ENCODE measurements at places on chromosomes 4 and X.
A peak's percentile ranks its signal among the peaks of the same experiment; 100 is the strongest.

DNA sequence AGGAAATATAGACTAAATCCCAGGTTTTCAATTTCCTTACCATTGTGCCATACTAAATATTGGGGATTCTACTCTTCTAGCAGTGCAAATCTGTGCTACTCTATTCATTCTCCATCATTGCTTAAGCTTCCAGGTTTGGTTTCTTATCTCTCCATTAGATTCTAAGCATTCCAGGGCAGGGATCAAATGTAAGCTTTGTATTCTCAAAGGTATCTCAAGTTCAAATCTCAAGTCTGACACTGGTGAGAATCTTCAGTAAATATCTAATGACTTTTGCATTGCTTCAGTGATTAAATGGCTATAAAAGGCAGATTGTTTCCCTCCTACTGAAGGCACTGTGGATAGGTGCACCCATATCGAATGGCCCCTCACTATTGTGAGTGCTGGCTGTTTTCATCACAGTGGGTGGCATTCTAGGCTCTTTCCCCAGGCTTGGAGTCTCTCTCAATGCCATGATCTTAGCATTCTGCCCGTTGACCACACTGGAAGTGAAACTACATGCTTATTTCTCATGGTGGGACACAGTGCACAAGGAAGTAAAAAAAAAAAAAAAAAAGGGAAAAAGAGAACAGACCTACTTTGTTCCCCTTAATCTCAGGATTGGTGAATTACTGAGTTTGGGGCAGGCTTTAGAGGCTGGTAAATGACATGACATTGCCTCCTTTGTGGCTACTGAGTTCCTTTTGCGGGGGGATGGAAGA lies 28.7 kb downstream of the FAM9C start:
- DNase-seq, result no peak

- no peak for DNase-seq
These were observed 239.6 kb downstream of the GBA3 start for GRCh38 chr4:22932326-22932725.

- DNase-seq, result no peak
These were observed 46.5 kb upstream of the RELL1 start for GRCh38 chr4:37732526-37733186.

GRCh38 chr4:98203332-98204235 lies 57.6 kb upstream of the RAP1GDS1 start:
- DNase-seq, result no peak

DNA sequence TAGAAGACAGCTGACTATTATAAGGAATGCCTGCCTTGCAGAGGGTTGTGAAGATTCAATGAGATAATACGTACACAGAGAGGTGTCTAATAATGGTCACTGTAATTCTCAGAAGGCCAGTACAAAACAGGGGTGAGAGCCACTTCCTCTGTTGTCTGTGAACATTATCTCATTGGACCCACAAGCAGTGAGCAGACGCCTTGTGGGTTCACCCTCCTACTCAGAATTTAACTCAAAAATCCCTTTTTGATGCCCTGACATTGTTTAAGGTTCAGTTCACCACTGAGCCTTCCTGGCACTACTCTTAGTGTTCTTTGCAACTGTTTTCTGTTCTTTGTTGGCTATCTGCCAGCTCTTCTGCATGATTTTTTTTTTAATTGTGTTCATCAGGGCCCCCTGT lies 467.4 kb downstream of the BCOR start:
- no peak for DNase-seq

- DNase-seq, result no peak
These were observed 2.8 kb upstream of the SEL1L3 start for GRCh38 chr4:25865586-25865985.

DNA sequence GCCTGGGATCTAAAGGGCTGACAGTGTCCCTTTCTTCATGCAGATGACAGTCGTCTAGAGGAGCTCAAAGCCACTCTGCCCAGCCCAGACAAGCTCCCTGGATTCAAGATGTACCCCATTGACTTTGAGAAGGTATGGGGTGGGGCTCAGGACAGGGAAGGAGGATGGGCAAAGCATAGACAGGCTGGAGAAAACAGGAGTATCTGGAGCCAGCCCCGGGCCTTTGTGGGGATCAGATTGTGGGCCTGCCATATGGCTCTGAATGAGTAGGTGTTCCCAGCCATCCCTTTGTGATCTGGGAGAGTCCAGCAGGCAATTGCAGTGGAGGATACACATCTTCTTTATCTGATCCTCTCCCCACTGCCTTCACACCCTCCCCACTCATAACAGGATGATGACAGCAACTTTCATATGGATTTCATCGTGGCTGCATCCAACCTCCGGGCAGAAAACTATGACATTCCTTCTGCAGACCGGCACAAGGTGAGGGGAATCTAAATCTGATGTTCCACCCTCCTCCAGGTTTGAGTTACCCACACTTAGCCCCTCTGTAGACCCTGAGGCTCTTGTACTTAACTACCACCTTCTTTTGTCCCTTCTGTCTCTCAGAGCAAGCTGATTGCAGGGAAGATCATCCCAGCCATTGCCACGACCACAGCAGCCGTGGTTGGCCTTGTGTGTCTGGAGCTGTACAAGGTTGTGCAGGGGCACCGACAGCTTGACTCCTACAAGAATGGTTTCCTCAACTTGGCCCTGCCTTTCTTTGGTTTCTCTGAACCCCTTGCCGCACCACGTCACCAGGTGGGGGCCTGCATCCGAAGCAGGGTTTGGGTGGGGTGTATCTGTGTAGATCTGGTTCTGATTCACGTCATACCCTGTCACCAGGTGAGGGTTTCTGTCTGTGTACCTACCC lies 5.8 kb upstream of the CDK16 start:
- no peak for DNase-seq

- DNase-seq, result no peak
These were observed 252.4 kb upstream of the CPEB2 start for GRCh38 chr4:14749910-14750309.

- DNase-seq, result no peak
These were observed 2.4 kb downstream of the SRD5A3 start for GRCh38 chr4:55348466-55348865.

DNA sequence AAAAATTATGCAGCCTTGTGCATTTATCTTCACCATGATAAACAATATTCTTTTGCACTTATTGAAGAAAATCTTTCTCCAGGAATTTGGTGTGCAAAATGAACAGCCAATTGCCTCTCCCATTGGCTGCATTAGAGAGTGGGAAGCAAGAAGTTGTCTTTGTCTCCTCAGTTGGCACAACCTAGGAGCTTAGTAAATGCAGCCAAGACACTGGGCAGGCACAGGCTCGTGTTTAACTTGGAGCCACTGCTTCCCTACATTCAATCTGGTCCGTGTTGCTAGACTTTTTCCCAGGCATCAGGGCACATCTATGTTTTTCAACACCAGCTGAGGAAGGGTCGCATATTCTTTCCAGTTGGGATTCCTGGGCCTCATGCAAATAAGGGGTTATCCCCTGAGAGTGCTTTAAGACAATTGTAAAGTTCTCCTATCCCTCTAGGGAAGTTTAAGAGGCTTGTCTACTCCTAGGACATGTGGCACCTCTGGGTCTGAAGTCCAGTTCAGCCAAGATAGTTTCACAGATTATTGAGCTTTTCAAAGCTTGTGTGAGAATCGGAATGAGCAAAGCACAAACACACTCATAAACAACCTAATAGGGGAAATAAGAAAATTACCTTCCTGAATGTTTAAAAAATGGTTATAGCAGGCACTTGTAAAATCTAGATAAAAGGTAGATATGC lies 31.8 kb upstream of the SRD5A3 start:
- DNase-seq, result no peak

GRCh38 chr4:85787133-85787532 lies 312.2 kb downstream of the ARHGAP24 start:
- DNase-seq, result no peak

DNA sequence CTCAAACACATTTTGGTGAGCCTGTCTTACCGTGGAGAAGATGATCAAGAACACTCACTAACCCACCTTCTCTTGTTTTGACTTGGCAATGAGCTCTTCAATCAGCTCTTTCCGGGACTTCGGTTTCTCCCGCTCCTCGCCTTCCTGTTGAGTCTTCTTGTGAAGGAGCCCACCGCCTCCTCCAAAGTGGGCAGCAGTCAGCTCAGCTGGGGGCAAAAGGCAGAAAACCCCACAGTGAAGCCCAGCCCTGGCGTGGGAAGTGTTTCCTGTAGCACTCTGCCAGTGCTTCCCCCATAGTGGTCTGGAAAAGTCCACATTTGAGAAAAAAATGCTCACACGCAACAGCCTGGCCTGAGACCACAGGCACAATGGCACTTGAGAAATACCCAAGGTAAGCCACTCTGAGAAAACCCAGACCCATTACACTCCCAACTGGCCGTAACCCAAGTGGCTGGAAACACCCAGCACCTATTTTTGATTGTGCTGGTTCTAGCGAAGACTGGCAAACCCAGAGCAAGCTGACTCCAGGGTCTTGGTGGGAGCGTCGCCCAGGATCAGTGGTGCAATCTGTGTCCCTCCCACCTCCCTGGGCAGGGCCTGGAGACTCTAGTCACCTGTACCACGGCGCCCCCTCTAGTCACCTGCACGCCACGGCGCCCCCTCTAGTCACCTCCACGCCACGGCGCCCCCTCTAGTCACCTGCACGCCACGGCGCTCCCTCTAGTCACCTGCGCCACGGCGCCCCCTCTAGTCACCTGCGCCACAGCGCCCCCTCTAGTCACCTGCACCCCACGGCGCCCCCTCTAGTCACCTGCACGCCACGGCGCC lies 8.6 kb downstream of the NOP14 start:
- DNase-seq, result no peak

- no peak for DNase-seq
These were observed 1886.4 kb upstream of the TENM3 start for GRCh38 chr4:180356766-180357165.

DNA sequence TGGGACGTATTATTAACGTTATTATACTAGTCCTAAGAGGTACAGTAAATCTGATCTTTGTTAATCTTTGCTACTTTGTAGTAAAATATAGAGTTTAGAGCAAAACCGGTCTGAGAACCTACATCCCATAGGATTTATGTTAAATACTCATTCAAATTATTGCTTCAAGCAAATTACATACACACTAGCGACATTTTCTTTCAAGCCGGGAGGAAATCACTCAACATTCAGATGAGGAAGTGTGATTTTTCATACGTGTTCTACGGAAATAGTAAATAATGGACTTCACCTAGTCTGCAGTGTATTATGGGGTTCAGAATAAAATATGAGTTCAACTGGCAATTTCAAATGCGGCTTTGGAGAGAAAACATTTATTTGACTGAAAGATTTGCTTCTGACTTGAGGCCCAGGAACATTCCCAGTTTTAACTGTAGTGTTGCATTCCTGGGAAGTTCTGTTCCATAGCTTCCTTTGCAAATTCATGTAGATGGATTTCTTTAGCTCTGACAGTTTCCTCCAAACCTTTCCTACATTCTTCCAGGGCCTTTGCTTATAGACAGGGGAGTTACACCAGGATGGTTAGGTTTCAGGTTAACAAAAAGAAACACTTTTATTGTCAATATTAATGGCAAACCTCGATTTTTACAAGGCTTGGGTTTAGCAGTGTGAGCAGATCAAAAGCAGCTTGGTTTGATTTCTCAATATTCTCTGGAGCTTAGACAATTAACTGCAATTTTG lies 5.3 kb upstream of the HAND2 start:
- DNase-seq, result no peak

- DNase-seq, result no peak
These were observed 653.0 kb upstream of the BOD1L1 start for GRCh38 chr4:14280567-14280966.

GRCh38 chrX:13703589-13703988 lies 14.7 kb downstream of the RAB9A start:
- DNase-seq, result no peak

GRCh38 chr4:62709618-62710252 lies 1509.6 kb downstream of the ADGRL3 start:
- peak; percentile 3 for DNase-seq

DNA sequence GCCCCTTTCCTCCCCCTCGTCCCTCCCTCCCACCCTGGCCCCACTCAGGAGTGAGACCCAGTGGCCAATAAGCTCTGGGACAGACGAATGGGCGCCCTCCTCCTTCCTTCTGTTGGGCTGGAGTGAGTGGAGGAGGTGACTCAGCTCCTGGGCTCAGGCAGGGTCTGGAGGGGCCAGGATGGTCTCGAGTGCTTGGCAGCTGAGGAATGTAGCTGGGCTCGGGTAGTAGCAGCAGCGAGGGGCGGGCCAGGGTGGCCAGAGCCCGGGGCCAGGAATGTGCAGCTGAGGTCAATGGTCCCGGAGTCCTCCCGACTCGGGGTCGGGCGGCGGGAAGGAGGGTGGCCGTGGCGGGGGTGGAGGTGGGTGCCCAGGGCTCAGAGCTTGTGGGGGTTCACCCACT lies 15.0 kb downstream of the G6PD start:
- DNase-seq, result no peak

- DNase-seq, result no peak
These were observed 303.5 kb upstream of the HS3ST1 start for GRCh38 chr4:11732155-11732554.

- no peak for DNase-seq
These were observed at the start of gene ITM2A for GRCh38 chrX:79366873-79367749. Gene ITM2A (minus strand): TSS chrX:79367334. CDS start chrX:79367215, 119 bp downstream.

DNA sequence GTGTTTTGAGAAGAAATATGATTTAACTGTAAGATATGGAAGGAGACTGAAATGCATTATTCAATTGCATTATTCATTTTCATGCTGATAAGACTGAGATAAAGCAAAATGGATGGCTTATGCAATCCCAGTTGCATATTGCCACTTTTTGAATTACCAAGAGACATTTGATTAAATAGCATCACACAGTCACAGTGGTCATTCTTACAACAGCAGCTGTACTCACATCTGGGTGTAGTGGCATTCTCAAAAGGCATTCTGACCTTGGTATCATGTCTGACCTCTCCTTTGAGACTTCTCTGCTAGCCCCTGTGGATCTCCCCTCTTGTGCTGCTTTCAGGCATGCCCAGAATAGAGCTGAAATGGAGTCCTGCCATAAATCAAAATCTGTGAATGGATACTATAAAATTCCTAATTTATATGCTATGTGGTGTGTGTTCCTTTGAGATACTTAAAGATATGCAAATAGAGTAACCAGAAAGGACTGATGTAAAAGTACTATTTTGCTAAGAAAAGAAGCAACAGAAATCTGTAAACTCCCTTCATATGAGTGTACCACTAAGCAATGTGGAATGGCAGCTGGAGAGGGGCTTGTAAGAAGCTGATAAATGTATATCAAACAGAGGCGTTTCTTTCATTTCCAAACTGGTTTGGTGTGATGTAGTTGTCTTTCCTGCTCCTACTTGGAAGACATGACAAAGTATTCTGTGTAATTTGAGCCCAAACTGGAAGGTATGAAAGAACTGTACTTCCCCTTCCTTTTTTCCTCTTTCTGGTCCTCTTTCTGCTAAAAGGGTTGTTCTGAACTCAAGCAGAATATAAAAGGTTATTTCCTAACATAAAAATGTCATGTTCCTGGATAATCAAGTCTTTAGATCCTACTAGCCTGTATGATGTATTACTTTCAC lies 25.4 kb upstream of the METAP1 start:
- no peak for DNase-seq
